Karpas-422 (cell line): ENCODE measurements at places on chromosomes 6 and 20. TPM values are rescaled to one million over a fixed set of nuclear protein-coding genes. Genes with fewer than 3 reads are reported as not detected.

The MEP1A gene
- not detected in 2 replicates for total RNA-seq

The LY6G6D gene
- not detected in 2 replicates for total RNA-seq

The LSM14B gene
- 16.1 and 32.3 TPM in 2 replicates for total RNA-seq

The PNLDC1 gene
- total RNA-seq = 0.11 TPM in 1 of 2 replicates, not detected in the other

The LAMA2 gene
- total RNA-seq = 0.04 TPM in 1 of 2 replicates, not detected in the other

The IL20RA gene
- total RNA-seq = not detected in 2 replicates

The CAPN11 gene
- total RNA-seq = not detected in 2 replicates

The PTPRT gene
- total RNA-seq = 39.5 and 44.5 TPM in 2 replicates
